ENCODE measurements at places on chromosomes 6 and 20.

DNA sequence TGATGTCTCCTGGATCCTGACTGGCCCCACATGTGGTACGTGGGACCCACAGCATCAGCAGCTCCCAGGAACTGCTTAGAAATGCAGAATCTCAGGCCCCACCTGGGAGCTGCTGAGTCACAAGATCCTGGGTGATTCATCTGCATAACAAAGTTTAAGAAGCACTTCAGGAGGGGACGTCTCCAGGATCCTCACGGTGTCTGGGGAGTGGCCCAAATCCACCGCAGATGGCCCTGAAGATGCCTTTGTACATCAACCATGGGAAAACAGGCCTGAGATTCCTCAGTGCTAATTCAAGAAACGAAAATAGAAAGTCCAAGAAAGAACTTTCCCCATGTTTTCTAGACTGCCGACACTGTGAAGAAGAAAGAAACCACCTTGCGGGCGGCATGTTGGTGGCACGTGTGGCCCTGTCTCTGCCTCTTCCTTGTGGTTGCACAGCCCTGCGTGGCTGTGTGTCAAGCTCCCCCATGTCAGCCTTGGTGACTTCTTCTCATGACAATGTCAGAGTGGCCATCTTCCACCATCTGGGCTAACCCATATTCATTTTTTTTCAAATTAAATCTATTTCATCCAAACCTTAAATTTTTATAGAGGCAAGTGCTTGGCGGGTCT is 26.1 kb downstream of the RRBP1 start:
- DNase-seq: no peak

DNA sequence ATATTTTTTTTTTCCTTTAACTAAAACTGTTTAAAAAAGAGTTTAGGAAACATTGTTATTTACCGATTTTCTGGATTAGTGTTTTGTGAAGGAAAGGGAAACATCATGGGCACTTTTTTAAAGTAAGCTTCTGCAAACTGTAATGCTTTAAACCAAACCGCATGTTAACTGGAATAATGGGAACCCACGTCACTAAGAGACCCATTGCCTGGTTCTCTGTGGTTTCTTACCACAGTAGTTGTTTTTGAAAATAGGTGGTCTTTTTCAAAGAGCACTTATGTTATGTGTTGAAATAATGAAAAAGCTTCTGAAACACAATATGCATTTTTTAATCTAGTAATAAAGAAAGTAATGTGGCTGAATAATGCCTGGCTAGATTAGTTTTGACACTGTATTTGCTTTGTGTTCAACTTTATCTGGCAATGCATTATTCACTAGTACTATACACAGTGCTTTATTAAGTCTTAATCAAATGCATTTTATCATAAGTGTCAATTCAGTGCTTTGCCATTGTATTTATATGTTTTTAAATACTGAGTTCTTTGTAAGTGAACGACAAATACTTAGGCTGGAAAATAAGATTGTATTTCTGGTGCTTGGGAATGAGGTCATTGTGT is 754.1 kb upstream of the FLRT3 start:
- DNase-seq: peak; percentile 72

DNA sequence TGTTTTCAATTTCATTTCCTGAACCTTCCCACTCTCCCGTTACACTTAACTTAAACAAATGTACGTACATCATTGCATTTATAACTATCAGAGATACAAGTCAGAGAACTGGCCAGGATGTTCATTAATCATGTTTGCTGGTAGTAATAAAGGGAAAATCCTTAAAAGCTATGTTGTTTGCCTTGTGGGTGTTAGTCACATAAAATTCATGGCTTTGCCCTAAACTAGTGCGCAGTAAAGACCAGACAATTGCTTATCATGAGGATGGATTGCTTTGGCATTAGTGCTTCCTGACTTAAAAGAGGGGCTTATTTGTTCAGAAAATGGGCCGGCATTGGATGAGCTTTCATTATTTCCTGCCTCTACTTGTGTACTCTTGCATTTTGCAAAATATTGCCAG is 1037.3 kb upstream of the FLRT3 start:
- no peak for DNase-seq

- DNase-seq: no peak
Observed at GRCh38 chr6:128246472-128247260, 273.7 kb downstream of the PTPRK start.

GRCh38 chr6:140160909-140161308 is 786.5 kb upstream of the CITED2 start:
- no peak for DNase-seq

DNA sequence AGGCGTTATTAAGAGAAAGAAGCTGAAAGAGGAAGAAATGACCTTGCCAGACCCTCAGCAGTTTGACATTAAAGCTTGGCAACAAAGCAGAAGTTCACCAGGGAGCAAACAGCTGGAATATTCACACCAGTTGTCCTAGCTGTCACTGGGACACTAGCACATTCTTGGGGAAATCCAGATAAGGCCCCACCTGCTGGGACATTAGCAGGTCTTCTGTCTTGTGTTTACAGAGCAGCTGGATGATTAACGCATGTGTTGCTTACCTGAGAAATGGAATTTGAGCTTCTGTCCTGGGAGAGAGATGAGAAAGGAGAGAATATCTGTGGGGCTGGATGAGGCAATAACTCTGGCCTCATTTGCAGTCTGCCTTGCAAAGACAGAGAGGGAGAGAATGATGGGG is 137.6 kb upstream of the RIN2 start:
- DNase-seq: no peak

DNA sequence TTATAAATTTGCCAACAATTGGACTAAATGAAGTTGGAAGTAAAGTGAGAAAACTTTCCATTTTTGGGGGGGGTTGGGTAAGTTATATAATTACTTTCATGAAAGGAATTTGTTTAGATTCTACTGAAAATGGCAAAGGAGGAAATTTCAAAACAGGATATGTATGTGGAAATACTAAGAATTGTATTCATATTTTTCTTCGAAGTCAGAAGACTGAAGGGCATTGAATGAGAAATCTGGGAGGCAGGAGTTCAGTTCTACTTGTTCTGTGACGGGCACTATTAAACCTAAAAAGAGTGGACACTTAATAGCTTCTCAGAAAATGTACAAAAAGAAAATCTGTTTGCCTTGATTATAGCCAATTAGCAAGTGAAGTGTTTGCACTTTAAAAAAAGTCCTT is 114.7 kb downstream of the PRIM2 start:
- no peak for DNase-seq

- DNase-seq: no peak
Observed at GRCh38 chr6:111623046-111623718, 17.5 kb upstream of the TRAF3IP2 start.

DNA sequence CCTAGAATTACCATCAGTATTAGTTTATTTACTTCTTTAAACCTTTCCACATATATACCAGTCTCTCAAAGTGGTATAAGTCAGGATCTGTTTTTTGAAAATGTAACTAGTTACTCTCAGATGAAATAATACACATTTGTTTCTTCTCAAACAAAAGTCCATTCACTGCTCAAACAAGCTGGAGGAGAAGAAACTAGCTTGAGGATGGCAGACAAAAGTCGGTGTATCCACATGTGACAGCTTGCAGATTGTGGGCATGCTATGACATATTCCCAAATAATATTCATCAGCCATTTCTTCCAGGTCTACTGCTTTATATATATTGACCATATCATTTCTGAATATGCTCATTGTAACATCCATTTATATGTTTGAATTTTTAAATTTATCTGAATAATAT is 197.4 kb upstream of the KCNQ5 start:
- no peak for DNase-seq

GRCh38 chr20:54368570-54368969 is 106.8 kb upstream of the DOK5 start:
- DNase-seq: no peak

GRCh38 chr6:68859233-68859632 is 224.2 kb downstream of the ADGRB3 start:
- DNase-seq: no peak

DNA sequence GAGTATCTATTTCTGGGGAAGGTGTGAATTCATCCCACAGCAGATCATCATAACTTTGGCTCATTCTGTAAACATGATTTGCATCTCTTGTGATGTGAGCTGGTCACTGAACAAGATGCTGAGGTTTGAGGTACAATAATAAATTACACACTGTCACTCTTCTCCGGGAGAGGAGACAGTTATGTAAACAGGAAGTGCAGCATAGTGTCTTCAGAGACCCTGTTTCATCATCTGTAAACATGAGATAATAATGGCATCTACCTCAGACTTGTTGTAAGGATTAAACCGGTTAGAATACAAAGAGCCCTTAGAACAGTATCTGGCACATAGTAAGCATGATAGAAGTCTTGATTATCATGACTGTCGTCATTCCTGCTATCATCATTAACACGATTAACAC is 125.2 kb downstream of the TBC1D7 start:
- no peak for DNase-seq

DNA sequence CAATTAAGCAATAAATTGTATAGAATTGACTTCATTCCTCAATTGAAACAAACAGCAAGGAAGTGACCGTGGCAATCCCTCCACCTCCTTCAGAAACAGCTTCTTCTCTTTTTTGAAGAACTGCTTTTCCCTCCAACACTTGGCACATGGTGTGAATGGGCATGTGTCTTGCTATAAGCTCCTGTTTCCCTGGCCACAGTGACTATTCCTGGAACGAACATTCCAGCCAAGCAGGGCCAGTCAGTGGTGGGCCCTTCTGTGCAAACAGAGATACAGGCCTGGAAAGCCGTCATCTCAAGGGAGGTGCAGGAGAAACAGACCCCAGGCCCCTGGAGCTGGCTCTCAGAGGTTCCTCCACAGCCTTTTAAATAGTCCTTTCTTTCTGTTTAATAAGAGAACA is 6.9 kb downstream of the TXNDC5 start:
- DNase-seq: no peak

DNA sequence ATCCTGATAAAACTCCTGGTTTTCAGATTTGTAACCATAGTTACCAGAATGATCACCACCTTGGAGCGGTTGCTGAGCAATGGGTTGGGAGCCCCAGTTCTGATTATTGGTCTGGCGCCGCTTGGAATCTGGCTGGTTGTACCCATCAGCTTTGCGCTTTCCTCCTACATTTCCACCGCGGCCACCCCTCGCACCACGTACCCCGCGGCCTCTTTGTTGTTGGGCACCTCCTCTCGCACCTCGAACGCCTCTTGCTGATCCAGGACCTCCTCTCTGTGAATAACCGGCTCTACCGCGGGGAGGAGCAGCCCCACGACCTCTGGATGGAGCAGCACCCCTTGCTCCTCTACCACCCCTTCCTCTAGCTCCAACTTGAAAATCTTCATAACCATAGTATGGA is 21.1 kb upstream of the SNX14 start:
- DNase-seq: no peak

GRCh38 chr6:63785006-63785405 is 149.4 kb downstream of the PHF3 start:
- DNase-seq: no peak

DNA sequence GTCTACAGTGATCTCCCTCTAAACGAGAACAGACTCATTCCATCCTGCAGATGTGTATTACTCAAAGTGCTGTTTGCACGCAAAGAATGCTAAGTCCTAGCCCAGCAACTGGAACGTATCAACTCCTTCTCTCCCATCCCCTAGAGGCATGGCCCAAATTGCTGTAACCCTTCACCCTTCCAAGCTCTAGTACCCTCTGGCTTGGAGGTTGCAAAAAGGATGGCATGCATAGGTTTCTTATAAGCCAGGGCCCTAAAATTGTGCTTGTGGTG is 71.5 kb upstream of the TGM3 start:
- DNase-seq: no peak

DNA sequence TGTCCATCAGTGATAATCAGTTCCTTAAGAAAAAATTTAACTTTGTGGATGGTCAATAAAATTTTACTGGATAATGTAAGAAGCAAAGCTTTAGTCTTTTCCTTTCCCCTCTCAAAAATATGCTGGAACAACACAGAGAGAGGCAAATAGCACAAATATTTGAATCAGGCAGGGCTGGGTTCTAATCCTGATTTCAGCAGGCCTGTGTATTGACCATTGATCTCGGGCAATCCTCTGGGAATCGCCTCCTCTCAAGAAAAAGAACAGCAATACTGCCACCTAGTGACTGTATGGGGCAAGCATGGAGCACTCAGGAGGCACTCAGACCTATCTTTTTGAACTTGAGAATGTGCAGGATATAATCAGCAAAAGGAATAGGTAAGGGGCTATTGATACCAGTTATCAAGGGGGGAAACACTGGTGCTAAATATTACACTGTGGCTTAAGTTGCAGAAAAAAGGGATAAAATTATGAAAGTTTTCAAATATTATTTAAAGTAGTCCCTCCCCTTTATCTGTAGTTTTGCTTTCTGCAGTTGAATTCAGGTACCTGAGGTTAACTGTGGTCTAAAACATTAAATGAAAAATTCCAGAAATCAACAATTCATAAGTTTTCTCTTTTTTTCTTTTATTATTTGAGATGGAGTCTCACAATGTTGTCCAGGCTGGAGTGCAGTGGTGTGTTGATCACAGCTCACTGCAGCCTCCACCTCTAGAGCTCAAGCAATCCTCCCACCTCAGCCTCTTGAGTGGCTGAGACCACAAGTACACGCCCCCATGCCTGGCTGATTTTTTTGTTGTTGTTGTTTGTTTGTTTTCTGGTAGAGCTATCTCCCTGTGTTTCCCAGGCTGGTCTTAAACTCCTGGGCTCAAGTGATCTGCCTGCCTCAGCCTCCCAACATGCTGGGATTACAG is 91.8 kb upstream of the NHSL1 start:
- DNase-seq: peak; percentile 50

- no peak for DNase-seq
Observed at GRCh38 chr6:155077784-155078183, 82.7 kb downstream of the TIAM2 start.

DNA sequence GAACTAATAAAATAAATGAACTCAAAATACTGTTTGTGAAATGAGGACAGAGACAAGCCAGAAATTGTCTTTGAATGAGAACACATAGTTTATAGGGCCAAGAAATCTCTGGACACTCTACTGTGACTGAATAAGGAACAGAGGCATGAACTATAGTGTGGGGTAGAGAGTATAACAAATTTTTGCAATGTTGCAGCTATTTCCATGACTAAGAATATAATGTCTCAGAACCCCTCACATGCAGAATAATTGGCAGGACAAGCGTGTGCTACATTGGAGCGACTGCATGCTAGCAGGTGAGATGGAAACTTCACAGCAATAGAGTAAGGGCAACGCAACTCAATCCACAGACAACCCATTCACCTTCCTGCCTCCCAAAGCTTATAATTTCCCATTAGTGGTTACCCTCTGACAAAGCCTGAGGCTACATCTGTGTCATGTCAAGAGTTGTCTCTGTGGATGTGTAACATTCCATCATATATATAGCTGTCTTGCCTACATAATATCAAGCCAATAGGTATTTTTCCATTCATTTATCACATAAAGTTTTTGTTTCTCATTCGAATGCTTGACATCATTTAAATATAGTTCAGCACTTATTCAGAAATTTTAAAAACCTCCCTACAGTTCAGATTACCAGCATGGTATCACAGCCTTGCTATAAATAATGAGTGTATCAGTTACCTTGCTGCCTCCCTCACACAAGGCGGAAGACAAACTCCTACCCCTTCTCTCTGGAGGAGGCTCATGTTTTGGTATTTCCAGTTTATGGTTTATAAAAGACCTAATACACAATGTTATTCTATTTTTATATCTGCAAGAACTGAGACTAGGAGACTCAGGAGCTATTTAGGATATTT is 47.9 kb upstream of the ECHDC1 start:
- no peak for DNase-seq

GRCh38 chr20:10741060-10741459 is 67.3 kb upstream of the JAG1 start:
- no peak for DNase-seq

GRCh38 chr20:54221353-54221752 is 13.5 kb downstream of the PFDN4 start:
- DNase-seq: no peak

GRCh38 chr6:37051138-37052026 is 45.9 kb downstream of the FGD2 start:
- peak; percentile 67 for DNase-seq

Data from H4 (cell line).